Esophagus squamous epithelium (tissue), 5 donors: ENCODE measurements at places on chromosomes 2 and 18.

GRCh38 chr2:40606862-40607261 lies 155.0 kb upstream of the SLC8A1 start:
- H3K4me3 ChIP-seq: no peak overlapping the region
- no peaks in the 10 kb centered on the region for H3K36me3 ChIP-seq
- H3K4me1 ChIP-seq: no peaks in the 10 kb centered on the region
- DNase-seq: no peak
- H3K27me3 ChIP-seq: no peaks in the 10 kb centered on the region

- H3K36me3 ChIP-seq: no peaks in the 10 kb centered on the region
- no peaks in the 10 kb centered on the region for H3K27me3 ChIP-seq
- H3K4me1 ChIP-seq: peaks cover 6% of the 10 kb centered on the region
- no peak for DNase-seq
- H3K4me3 ChIP-seq: no peak overlapping the region
- peak overlapping the region; percentile 70 for H3K27ac ChIP-seq
These were observed 96.2 kb downstream of the TANC1 start for GRCh38 chr2:159064446-159065301.

- H3K36me3 ChIP-seq: no peaks in the 10 kb centered on the region
- H3K4me1 ChIP-seq: peaks cover 25% of the 10 kb centered on the region
- DNase-seq: no peak
- H3K27me3 ChIP-seq: no peaks in the 10 kb centered on the region
These were observed 56.8 kb downstream of the INPP5D start for GRCh38 chr2:233116946-233117345.

DNA sequence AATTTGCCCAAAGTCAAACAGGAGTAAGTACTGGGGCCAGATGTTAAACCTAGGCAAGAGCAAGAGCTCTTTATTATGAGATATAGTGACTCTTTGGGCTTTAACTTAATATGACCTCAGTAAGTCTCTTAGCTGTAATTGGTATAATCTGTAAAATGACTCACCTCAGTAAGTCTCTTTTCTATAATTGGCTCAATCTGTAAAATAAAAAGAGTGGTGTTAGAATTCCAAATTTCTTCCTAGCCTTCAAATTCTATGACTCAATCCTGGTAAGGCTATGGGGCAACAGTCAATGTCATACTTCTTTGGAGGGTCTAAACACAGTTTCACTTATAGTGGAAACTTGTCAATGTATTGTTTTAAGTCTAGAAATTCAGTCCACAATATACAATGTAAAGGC lies 1608.9 kb upstream of the PIK3C3 start:
- no peak overlapping the region for H3K4me3 ChIP-seq
- H3K27ac ChIP-seq: no peak overlapping the region
- H3K27me3 ChIP-seq: no peaks in the 10 kb centered on the region
- H3K36me3 ChIP-seq: no peaks in the 10 kb centered on the region

- no peak overlapping the region for H3K4me3 ChIP-seq
- no peaks in the 10 kb centered on the region for H3K36me3 ChIP-seq
These were observed 121.5 kb upstream of the NABP1 start for GRCh38 chr2:191556463-191556862.

- no peak for DNase-seq
- no peaks in the 10 kb centered on the region for H3K4me1 ChIP-seq
- H3K27me3 ChIP-seq: no peaks in the 10 kb centered on the region
- peak overlapping the region; percentile 15 for H3K27ac ChIP-seq
These were observed 103.8 kb downstream of the EPHA4 start for GRCh38 chr2:221468317-221468716.

- H3K4me3 ChIP-seq: no peak overlapping the region
- H3K27me3 ChIP-seq: no peaks in the 10 kb centered on the region
- no peak overlapping the region for H3K27ac ChIP-seq
- no peak for DNase-seq
- H3K36me3 ChIP-seq: no peaks in the 10 kb centered on the region
These were observed 64.2 kb downstream of the NPAS2 start for GRCh38 chr2:100884145-100884621.

DNA sequence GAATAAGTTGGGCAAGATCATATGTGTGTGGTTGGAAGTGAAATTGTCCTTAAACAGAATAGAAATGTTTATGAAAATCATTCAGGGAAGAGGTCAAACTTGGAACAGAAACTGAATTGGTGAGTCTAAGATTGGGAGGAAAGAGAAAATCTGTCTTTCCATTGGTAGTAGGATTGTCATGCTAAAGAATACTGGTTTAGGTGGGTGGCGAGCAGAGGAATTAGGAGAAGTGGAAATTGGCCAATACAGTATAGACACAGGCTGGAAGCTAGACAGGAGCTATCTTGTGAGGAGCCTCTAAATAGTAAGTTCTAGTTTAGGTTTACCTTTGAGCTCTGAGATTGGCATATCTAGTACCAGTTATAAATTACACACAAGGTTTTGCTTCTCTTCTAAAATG lies 80.9 kb upstream of the KYNU start:
- H3K27me3 ChIP-seq: no peaks in the 10 kb centered on the region
- H3K27ac ChIP-seq: no peak overlapping the region
- H3K4me3 ChIP-seq: no peak overlapping the region
- H3K36me3 ChIP-seq: no peaks in the 10 kb centered on the region
- no peaks in the 10 kb centered on the region for H3K4me1 ChIP-seq
- DNase-seq: no peak

DNA sequence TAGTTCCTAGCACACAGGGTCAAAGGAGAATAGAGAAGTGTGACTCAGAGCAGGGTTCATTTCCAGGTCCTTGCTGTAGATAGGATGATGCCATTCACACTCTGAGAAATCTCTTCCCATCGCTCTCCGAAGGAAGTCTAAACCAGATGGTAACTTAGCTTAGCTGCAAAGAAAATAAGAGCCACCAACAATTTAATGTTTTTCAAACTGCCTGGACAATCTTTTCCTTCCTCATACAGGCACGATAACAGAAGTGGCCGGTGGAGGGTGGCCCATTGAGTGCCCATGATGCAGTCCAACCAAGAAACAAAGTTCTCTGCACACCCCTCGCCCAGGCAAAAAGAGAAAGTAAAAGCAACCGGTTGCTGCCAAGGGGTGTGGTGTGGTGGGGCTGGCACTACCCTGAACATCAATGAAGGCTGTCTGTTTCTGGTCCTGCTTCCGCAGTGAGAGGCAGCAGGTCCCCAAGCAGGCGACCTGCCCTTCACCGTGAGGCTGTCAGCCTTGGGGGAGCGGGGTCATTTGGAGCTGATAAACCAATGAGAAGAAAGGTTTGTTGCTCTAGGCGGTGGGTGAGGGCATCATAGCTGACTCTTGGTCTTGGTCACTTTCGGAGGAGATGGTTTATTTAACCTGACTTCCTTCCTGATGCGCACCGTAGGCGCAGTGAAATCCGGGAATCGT lies 105.6 kb upstream of the CD302 start:
- no peaks in the 10 kb centered on the region for H3K36me3 ChIP-seq
- H3K27ac ChIP-seq: peak overlapping the region; percentile 64
- peak overlapping the region; percentile 42 for H3K4me3 ChIP-seq
- H3K27me3 ChIP-seq: no peaks in the 10 kb centered on the region

- no peak overlapping the region for H3K27ac ChIP-seq
- no peaks in the 10 kb centered on the region for H3K36me3 ChIP-seq
- H3K27me3 ChIP-seq: no peaks in the 10 kb centered on the region
These were observed 408.9 kb downstream of the PLCL1 start for GRCh38 chr2:198213253-198213652.

- DNase-seq: no peak
- H3K36me3 ChIP-seq: no peaks in the 10 kb centered on the region
- H3K4me3 ChIP-seq: no peak overlapping the region
These were observed 13.8 kb downstream of the NRXN1 start for GRCh38 chr2:51018145-51018544.

- no peaks in the 10 kb centered on the region for H3K27me3 ChIP-seq
- no peak overlapping the region for H3K4me3 ChIP-seq
- DNase-seq: no peak
- no peaks in the 10 kb centered on the region for H3K36me3 ChIP-seq
These were observed 7.3 kb upstream of the ZAP70 start for GRCh38 chr2:97706112-97706511.

- H3K27me3 ChIP-seq: no peaks in the 10 kb centered on the region
- no peak overlapping the region for H3K4me3 ChIP-seq
- no peaks in the 10 kb centered on the region for H3K36me3 ChIP-seq
These were observed 89.8 kb upstream of the MBOAT2 start for GRCh38 chr2:9093324-9093723.

DNA sequence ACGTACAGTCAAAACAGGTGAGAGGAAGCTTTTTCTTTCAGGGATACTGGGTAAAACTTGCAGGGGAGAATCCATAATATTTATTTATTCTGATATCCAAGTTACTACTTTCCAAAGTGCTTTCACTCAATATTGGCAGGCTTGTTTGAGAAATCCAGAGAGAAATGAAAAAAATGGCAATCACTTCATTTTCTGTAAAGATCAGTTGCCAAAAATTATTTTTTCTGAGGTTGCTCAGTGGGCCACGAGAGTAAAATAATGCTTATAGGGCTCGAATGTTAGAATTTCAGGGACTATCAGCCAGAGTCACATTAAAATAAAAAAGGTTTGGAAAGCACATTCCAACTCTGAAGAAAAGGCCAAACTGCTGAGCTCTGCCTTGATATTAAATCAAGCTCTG lies 324.6 kb upstream of the RND3 start:
- no peaks in the 10 kb centered on the region for H3K27me3 ChIP-seq
- no peak overlapping the region for H3K4me3 ChIP-seq
- H3K27ac ChIP-seq: no peak overlapping the region
- DNase-seq: no peak
- no peaks in the 10 kb centered on the region for H3K4me1 ChIP-seq

DNA sequence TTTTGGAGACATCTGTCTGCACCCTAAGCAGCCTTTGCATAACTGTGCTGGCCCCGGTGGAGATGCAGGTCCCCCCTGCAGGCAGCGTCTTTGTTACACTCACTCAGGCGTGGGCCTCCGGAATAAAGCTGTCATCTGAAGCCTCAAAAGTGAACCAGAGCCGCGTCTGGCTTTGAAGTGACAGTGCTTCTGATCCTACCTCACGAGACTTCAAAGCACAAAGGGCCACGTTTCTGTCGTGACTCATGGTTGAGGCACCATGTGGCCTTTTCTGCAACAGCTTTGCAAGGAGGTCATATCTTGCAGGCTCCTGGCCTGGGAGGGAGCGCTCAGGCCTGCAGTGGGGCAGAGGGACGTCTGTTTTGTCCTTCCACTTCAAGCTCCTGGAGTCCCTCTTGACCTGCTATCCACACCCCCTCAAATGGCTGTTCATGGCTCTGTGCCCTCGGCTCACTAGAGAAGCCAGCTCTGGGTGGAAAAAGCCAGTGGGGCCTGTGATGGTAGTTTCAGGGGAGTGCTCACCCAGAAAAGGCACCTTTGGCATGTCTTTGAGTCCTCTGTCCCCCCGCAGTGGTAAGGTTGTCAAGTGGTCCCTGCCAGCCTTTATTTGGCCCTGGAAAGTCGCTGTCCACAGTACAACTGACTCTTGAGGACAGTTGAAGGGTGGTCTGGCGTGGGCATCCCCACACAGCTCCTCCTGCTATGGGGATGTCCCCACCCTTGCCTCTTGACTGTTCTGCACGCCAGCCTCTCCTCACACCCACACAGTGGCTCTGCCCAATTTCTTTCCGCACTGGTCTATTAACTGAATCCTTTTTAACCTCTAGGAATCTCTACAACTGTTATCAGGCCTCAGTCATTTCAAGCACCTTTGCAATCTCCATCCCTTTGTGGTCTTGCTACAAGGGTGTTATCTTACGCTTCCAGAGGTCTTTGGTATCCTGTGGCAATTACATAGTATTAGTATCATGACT lies 19.3 kb downstream of the GPR55 start:
- H3K4me3 ChIP-seq: no peak overlapping the region
- no peak overlapping the region for H3K27ac ChIP-seq
- H3K36me3 ChIP-seq: no peaks in the 10 kb centered on the region
- H3K27me3 ChIP-seq: no peaks in the 10 kb centered on the region

DNA sequence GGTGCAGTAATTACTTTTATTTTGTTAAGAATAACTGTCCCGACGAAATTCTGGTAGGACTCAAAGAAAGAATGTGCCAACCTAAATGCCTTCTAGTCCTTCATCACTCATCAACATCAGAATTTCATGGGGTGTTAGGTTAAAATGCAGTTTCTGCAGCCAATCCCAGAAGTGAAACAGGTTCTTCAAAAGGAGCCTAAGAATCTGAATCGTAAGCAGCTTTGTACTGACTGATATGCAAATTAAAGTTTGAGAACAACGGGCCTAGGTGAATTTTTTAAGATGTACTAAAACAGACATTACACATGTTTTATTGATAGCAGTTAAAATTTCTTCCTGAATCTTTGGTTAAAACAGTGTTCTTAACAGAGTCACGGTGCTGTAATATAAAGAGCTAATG lies 140.3 kb upstream of the ZC3H15 start:
- no peak overlapping the region for H3K27ac ChIP-seq
- H3K36me3 ChIP-seq: no peaks in the 10 kb centered on the region
- DNase-seq: no peak
- no peak overlapping the region for H3K4me3 ChIP-seq
- no peaks in the 10 kb centered on the region for H3K4me1 ChIP-seq

GRCh38 chr2:32923109-32923508 lies 23.6 kb upstream of the LTBP1 start:
- no peak for DNase-seq
- no peaks in the 10 kb centered on the region for H3K4me1 ChIP-seq
- no peak overlapping the region for H3K27ac ChIP-seq
- H3K36me3 ChIP-seq: no peaks in the 10 kb centered on the region
- peaks cover 9% of the 10 kb centered on the region for H3K27me3 ChIP-seq

- H3K4me3 ChIP-seq: no peak overlapping the region
- no peaks in the 10 kb centered on the region for H3K36me3 ChIP-seq
- H3K27ac ChIP-seq: no peak overlapping the region
- DNase-seq: no peak
- no peaks in the 10 kb centered on the region for H3K4me1 ChIP-seq
- H3K27me3 ChIP-seq: no peaks in the 10 kb centered on the region
These were observed 415.9 kb downstream of the NBAS start for GRCh38 chr2:15145046-15145817.

DNA sequence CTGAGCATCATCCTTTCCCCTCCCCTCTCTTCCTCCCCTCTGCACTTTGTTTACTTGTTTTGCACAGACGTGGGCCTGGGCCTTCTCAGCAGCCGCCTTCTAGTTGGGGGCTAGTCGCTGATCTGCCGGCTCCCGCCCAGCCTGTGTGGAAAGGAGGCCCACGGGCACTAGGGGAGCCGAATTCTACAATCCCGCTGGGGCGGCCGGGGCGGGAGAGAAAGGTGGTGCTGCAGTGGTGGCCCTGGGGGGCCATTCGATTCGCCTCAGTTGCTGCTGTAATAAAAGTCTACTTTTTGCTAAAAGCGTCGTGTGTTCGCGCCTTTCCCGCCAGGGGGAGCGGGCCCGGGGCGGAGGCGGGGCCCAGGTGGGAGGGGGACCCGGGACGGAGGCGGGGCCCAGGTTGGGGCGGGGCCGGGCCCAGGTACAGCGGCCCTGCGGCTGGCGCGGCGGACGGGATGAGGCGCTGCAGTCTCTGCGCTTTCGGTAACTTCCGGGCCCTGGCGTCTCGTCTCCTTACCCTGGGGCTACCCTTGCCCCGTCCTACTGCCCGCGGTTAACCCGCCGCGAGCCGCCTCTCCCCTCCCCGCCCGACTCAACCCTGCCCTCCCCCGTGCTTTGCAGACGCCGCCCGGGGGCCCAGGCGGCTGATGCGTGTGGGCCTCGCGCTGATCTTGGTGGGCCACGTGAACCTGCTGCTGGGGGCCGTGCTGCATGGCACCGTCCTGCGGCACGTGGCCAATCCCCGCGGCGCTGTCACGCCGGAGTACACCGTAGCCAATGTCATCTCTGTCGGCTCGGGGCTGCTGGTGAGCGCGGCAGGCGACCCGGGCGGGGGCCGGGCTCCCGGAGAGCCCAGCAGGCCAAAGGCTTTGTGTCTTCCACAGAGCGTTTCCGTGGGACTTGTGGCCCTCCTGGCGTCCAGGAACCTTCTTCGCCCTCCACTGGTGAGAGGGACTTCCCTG lies at the start of gene KRTCAP3:
Gene KRTCAP3 (plus strand): TSS at position 424 of the 962 bp plus-strand sequence. CDS start 32 bp downstream, at position 456.
- DNase-seq: no peak
- peaks cover 78% of the 10 kb centered on the region for H3K36me3 ChIP-seq
- H3K27me3 ChIP-seq: no peaks in the 10 kb centered on the region
- peak within 1 kb of the TSS; percentile 70 for H3K27ac ChIP-seq
